ENCODE measurements at places on chromosomes 11 and 22.
A peak's percentile ranks its signal among the peaks of the same experiment; 100 is the strongest.

DNA sequence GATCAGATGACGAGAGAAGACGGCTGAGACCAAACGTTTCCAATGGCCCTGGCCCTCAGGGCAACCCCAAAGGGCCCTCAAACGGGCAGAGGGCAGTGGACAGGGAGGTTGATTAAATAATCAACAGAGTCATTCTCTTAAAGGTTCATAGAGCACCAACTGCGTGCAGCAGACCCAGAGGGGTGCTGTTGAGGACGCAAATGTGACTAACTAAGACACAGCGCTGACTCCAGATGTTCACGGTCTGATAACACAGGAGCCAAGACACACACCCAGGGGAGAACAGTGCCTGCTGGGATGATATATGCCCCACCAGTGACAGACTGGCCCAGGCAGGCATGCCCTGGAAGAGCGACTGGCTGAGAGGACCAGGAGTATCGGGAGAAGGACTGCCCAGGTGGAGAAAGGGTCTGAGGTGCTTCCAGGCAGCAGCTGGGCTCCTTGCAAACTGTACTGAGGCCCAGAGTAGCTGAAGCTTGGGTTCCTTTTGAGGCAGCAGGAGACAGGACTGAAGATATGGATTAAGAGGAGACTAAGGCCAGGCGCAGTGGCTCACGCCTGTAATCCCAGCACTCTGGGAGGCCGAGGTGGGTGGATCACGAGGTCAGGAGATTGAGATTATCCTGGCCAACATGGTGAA, 7.7 kb downstream of the VWCE start:
- no peak for DNase-seq

DNA sequence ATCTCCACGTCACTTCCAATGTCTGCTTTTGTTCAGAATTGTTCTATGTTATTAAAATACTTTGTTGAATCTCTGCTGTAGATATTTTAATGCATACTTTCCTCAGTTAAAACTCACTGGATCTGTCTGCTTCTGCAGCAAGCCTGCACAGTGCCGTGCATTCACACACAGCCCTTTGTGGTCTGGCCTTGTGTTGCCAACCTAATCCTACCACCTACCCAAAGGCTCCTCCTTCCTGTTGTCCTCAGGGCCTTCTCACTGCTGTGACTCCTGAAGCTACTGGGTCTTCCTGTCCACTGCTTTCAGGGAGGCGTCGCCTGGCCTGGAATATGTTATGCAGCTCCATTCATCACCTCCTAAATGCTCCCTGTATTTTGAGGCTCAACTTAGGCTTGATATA, 67.0 kb downstream of the PPP6R3 start:
- DNase-seq = no peak

DNA sequence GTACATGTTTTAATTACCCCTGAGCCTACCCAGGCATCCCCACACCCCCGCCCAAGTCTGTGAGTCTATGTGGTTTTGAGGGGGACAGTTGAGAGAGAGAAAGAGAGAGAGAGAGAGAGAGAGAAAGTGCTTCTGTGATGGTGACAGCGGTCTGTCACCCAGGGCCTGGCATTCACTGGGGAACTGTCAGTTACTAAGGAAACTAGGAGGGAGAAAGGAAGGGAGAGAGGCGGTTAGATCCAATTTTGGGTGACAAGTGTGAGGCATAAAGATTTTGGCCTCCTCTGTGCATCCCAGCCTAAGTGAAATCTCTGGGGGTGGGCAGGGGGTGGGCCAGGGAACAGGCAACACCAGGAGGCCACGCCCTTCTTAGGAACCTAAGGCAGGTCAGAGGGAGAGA, 498.3 kb downstream of the BUD13 start:
- no peak for DNase-seq

DNA sequence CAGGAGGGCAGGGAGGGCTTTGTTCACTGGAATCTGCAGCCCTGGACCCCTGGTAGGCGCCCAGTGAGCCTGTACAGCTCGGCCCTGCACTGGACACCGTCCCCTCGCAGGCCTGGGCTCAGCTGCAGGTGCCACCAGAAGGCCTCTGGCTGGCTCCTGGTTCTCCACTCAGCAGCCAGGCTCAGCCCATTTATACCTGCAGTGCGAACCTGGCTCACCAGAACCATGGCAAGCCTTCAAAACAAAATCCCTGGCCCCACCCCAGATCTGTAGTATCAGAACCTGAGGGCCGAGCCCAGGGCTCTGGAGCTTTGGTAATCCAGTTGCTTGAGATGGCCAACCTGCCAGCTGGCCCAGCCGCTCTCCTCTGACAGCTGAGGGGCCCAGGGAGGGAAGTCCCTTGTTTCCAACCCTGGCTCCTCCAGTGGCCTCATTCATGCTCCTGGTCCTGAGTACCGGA, 870 bp upstream of the FREY1 start:
- no peak for DNase-seq

GRCh38 chr11:15493066-15493465, 378.3 kb downstream of the INSC start:
- no peak for DNase-seq

DNA sequence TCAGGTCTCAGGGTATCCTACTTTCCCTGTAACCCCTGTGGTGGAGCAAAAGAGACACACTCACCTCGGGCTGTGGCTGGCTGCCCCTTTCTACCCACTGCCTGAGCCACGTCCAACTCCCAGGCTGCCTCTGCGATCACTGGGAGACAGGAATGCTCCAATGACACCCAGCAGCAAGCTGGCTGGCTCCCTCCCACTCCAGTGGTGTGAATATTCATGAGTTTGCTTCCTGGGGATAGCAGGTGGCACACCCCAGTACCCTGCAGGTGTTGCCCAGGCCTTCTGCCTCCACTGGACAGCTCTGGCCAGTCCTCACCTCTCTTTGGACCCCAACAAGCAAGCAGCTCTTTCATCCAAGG, 9.7 kb downstream of the GAL3ST1 start:
- no peak for DNase-seq

DNA sequence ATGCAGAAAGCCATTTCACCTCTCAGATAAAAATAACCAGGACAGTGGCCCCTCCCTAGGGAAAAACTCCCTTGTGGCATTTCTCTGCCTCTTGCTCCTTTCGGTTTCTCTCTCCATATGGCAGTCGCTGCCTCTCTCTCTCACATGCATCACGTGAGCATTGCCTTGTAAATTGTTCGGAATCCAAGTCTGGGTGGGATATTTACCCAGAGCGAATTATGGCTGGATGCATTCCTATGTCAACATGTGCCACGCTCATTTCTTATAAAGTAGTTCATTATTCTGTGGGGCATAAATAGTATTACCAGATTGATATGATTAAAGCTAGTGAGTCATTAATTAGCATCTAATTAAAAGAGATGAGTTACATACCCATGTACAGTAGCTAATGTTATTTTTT, 392.9 kb downstream of the INSC start:
- DNase-seq = no peak

GRCh38 chr11:132220474-132220873, 850.1 kb downstream of the NTM start:
- peak; percentile 53 for DNase-seq

GRCh38 chr11:97354026-97354425, 964.2 kb downstream of the JRKL start:
- no peak for DNase-seq

DNA sequence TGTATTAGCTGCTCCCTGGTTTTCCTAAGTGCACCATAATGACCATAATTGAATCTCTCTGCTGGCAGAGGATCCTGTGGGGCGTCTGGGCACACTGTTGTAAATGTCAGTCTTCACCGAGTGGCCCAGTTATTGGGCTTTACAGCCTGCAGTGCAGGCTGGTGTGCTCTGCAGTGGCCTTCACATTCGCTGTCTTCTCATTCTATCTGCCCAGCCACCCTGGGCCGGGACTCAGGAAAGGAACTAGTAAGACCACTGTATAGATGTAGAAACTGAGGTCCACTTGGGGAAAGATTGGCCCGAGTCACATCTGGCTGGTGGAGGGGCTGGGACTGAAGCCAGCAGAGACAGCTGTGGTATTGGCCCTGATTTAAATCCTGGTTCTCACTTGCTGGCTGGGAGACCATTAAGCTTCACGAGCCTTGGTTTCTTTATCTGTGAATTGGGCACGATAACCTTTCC, 49.3 kb downstream of the TSPAN18 start:
- no peak for DNase-seq

DNA sequence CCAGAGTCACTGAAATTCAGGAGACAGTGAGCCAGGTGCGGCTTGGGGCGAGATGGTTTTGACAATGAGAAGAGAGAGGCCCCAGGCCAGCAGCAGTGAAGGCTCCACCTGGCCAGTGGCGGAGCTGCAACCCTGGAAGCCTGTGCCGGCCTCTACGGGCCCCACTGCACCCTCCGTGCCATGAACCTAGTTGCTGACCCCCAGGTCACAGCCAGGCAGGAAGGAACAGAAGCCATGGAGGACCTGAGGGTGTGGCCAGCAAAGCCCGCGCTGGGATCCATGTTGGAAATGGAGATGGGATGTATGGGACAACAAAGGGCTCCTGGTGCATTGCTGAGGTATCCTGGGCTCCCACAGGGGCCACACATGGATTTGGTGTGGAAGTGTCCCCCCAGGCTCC, 1528.5 kb downstream of the BRD1 start:
- no peak for DNase-seq

DNA sequence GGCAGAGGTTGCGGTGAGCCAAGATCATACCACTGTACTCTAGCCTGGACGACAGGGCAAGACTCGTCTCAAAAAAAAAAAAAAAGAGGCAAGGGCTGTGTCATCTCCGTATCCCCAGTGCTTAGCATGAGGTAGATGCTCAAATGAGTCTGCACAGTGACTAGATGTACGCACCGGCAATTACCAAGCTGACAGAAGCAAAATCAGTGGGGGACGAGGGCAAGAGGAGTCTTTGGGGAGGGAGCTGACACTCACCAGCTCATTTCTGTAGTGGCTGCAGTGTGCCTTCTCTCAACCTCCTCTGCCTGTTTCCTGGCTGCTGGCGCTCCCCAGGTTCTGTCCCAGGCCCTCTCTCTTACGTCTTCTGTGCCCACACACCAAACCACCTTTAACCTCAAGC, 69.9 kb downstream of the PACSIN2 start:
- DNase-seq = no peak

- DNase-seq = peak; percentile 91
Measured at GRCh38 chr11:32391956-32392553, 43.3 kb downstream of the WT1 start.

DNA sequence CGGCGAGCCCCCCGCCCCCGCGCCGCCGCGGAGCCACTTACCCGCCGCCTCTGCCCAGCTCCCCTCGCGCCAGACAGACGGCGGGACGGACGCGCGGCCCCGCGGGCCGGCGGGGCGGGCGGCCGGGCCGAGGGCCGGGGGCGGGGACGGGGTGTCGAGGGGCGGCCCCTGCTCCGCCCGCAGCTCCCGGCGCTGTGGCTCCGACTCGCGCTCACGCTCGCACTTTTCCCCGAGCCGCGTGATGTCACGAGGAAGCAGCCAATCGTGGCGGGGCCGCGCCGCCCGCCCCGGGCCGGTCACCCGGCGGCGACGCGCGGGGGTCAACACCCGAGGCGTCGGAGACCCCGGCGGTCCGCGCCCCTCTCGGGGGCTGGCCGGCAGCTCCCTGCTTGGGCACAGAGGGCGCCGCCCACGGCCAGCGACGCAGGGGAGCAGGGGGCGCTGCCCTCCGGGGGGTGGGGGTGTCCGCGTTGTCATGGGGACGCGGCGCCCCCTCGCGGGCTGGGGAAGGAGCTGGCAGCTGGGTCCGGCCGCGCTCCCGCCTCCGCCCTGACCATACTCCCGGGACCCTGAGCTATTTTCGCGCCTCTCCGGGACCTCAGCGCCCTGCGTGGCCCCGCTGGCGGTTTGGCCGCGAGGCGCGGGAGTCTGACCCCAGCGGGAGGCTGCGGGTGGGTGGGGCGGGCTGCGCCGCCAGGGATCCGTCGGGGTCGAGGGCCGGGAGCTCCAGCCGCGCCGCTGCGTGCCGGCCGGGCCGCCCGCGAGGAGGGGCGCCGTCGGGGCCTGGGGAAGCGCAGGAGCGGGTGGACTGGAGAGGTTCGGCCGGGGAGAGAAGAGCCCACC, at the start of gene CHRM4:
Gene CHRM4 (minus strand): TSS at position 199 of the 843 bp plus-strand sequence. CDS start 5,219 bp downstream, outside the sequence.
- no peak for DNase-seq

GRCh38 chr11:116173941-116174911, 598.6 kb downstream of the BUD13 start:
- DNase-seq = no peak

- no peak for DNase-seq
Measured at GRCh38 chr22:29706486-29706885, 13.3 kb upstream of the CABP7 start.

- no peak for DNase-seq
Measured at GRCh38 chr11:1784761-1785650, 21.3 kb upstream of the CTSD start.

DNA sequence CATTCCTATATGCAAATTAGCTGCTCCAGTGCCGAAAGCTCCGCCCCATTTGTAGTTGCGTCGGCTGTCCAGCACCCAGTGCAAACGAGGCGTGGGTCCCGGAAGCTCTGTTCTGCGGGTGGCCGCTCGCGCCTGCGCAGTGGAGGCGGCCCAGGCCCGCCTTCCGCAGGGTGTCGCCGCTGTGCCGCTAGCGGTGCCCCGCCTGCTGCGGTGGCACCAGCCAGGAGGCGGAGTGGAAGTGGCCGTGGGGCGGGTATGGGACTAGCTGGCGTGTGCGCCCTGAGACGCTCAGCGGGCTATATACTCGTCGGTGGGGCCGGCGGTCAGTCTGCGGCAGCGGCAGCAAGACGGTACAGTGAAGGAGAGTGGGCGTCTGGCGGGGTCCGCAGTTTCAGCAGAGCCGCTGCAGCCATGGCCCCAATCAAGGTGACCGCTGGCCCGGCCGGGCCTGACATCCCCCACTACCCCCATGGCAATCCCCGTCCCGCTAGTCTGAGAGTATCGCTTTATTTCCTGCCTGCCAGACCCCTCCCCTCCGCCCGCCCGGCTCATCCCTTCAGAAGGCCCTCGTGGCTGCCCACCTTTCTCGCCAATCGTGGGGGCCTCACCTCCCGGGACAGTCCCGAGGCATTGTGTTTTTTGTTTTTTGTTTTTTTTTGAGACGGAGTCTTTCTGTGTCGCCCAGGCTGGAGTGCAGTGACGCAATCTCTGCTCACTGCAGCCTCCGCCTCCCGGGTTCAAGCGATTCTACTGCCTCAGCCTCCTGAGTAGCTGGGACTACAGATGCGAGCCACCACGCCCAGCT, at the start of gene PRDX5:
Gene PRDX5 (plus strand): TSS at position 161 of the 805 bp plus-strand sequence. CDS start 95 bp downstream, at position 256.
- peak; percentile 97 for DNase-seq

DNA sequence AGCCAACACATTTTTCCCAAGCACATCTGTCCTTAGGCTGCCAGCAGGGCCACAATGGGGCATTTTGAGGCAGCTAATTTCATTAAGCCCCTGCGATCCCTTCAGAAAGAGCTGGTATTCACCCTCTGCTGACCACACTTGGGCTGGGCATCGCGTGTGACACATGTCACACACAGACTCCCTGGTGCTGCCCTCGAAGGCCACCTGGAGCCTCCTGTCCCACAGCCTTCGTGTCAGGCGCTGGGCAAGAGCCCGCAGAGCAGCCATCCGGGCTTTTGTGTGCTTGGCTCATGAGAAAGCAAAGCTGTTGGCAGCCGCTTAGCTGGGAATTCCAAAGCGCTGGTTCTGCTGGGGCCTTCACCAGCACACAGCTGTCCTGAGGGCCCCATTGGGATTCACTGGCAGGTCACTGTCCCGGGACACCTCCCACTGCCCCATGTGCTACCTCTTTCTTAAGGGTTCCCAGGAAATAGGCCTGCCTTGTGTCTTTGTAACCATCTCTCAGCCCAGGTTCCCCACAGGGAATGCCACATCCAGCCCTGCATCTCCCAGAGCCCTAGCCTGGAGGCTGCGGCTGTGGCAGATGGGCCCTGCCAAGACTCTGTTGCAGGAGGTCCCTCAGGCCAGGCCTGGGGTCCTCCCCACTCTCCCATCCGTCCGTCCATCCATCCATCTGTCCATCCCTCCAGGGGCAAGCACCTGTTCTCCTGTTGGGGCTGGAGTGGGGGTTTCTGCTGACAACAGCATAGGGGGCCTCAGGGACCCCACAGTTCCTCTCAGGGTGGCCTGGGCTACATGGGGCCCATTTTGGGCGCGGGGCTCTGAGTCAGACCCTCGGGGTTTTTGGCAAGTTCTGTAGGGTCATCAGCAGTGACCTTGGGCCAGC, 4.9 kb downstream of the CLDN5 start:
- no peak for DNase-seq

Data from fibroblast of the aortic adventitia (primary cell).